Liver (tissue), 10 donors: ENCODE measurements at places on chromosomes 4 and X.
A peak's percentile ranks its signal among the peaks of the same experiment; 100 is the strongest.

GRCh38 chrX:124293810-124294209, 38.6 kb upstream of the TEX13D start:
- DNase-seq, result no peak

DNA sequence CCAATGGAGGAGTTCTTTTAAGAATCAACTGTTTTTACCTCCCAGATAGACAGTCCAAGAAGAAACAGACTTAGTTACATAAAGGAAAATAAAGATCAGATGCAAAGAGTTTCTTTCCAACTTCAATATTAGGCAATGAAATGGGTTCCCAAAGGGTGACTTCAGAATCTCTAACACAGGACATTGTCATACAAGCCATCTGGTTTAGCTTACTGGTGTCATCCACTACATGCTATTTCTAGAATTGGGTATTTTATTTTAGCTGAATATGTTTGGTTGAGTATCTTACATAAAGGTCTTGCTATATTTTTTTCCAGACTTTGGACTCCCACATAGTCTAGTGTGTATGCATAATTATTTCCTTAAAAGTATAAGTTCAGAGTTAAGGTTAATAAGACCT, 162.1 kb upstream of the SLC7A11 start:
- no peak for DNase-seq

GRCh38 chrX:69038188-69038587, 127.1 kb downstream of the PJA1 start:
- DNase-seq, result no peak

- peak; percentile 36 for DNase-seq
Observed at GRCh38 chrX:150363561-150364346, 637 bp downstream of the MAMLD1 start.

- DNase-seq, result no peak
Observed at GRCh38 chr4:24655326-24655725, 71.0 kb upstream of the DHX15 start.

DNA sequence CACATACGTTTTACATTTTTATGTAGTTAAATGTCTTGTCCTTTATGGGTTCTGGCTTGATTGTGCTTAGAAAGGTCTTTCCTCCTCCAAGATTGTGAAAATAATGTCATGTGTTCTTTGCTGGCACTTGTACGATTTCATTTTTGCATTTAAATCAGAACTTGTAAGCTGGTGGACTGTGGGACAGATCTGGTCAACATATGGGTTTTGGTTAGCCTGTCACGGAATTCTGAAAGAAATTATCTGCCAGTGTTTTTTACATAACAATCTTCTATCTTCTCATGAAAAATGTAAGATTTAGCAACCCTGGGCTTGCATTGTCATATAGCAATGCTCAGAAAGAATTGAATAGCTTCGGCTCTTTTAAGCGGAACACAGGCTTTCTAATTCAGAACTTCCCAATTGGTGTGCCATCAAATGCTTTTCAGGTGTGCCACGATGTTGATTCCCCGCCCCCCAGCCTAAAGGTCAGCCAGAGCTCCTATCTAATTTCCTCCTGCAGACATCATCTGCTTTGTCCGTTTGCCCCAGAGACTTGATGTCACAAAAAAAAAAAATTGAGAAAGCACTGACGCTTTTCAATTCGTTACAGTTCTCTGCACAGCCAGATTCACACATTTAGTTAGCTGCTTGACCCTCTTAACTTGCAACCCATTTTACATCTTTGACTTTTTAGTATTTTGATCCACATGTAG, 16.2 kb downstream of the AFF1 start:
- DNase-seq, result no peak

DNA sequence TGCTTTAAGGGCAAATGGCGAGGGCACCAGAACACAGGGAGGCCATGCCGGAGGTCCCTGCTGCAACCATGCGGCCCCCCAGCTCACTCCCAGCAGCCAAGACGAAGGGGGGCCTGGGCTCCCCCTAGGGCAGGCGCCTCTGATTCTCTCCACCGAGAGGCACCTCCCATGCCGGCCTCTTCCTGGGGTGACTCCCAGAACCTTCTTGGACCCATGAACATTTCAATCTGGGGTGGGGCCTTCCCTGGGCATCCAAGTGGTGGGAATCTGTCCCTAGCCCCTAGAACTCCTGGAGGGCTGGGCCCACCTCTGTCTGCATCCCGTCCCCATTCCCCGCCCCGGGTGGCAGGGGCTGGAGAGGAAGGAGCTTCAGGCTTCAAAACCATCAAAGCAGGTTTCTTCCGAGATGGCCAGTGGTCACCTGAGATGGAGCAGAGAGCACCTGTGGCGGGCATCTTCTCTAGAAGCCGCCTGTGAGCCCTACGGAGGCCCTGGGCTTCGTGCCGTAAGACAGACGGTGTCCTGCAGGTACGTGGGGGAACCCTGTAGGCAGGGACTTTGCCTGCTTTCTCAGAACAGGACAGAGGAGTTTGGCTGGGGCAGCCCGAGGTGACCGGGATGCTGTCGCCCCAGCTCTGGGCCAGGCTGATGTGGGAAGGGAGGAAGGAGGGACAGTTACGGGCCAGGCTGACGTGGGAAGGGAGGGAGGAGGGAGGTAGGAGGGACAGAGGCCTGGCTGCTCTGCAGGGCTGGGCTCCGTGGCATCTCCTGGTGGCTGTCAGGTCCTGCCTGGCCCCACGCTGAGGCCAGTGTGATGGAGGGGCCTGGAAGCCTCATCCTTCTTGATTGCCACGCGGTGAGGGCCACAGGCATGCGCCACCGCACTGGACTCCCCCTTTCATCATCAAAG, 6.8 kb upstream of the SLC25A6 start:
- DNase-seq, result no peak

DNA sequence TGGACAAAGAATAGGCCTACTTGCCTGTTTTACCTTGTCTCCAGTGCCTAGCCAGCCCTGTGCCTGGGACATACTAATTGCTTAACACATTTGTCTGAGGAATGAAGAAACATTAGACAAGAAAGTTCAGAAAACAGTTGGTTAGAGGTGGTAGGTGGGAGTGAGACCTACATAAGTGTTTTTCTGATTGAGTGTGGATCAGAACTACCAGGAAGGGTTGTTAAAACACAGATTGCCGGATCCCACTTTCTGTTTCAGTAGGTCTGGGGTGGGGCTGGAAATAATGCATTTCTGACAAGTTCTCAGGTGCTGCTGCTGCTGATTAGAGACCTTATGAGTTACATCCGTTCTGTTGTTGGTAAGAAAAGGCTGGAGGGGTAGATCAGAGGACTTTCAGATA, 5.7 kb upstream of the JADE1 start:
- DNase-seq, result no peak

- DNase-seq, result no peak
Observed at GRCh38 chr4:84099599-84099998, 399.5 kb downstream of the NKX6-1 start.

GRCh38 chr4:6546681-6547447, 28.1 kb upstream of the MAN2B2 start:
- no peak for DNase-seq

GRCh38 chrX:100263650-100264049, 146.4 kb downstream of the PCDH19 start:
- no peak for DNase-seq

DNA sequence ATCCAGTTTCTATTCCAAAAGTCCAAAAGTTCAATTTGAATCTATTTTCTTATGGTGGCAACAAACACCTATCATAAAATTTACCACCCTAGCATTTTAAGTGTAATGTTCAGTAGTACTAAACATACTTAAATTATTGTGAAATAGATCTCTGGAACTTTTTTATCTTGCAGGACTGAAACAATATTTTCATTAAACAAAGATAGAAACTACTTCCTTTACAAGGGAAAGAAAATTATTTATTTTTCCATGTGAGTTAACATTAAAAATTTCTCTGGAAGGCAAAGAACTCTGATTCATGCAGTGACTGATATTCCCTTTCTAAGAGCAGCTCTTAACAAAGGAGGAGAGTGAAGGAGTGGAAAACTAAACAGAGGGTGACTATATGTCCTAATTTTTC, 40.2 kb downstream of the ADH7 start:
- no peak for DNase-seq

- DNase-seq, result no peak
Observed at GRCh38 chrX:75365243-75365975, 91.5 kb downstream of the UPRT start.

- DNase-seq, result no peak
Observed at GRCh38 chr4:78780093-78780492, 3.9 kb downstream of the BMP2K start.

DNA sequence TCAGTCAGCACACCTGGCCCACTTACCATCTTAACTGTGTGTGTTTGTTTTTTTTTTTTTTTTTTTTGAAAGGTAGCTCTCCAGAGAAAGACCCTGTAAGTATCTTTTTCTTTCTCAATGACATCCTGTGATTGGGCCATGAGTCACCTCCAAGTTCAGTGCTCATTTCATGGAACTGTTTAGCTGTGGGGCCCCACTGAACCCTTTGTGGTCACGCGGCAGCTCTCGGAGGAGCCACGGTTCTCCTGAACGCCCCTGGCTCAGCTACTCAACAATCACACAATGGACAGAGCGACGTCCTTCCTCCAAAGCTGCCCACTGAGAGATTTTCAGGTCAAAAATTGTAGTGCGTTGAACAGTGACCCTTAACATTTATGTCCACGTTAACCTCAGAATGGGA, 14.2 kb upstream of the IL3RA start:
- DNase-seq, result no peak

DNA sequence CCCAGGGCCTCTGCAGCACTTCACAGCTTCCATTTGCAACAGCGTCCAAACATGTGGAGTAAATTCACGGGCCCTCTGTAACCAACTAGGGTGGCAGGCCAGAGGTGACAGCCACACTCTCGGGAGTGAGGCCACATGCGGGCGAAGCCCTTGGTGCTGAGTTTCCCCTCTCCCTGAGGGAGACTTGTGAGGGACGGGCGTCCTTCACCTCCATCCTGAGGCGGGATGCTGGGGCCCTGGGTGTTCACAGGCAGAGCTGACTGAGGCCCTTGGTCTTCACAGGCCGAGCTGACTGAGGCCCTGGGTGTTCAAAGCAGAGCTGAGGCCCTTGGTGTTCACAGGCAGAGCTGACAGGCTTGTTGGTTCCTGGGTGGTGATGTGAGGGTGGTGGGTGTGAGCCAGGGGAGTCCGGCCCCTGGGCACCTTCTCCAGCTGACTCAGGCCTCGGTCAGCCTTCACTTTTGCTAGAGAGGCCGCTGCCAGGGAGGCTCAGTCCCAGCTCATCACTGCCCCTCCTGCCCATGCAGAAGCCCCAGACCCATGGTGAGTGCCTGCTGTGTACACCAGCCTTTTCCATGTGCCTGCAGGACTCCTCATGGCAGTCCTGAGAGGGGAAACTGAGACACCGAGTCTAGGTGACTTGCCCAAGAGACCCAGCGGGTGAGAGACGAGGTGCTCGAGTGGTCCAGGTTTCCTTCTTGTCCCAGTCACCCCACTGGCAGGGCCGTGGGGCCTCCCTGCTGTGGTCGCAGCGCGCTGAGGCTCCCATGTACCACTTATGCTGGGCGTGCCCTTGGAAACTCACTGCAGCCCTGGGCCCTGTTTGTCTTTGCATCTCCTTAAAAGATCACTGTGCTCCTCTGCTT, 8.5 kb downstream of the WFS1 start:
- no peak for DNase-seq

- no peak for DNase-seq
Observed at GRCh38 chr4:127352220-127353113, 280.3 kb upstream of the INTU start.

GRCh38 chr4:54378461-54378860, 149.4 kb downstream of the PDGFRA start:
- no peak for DNase-seq

DNA sequence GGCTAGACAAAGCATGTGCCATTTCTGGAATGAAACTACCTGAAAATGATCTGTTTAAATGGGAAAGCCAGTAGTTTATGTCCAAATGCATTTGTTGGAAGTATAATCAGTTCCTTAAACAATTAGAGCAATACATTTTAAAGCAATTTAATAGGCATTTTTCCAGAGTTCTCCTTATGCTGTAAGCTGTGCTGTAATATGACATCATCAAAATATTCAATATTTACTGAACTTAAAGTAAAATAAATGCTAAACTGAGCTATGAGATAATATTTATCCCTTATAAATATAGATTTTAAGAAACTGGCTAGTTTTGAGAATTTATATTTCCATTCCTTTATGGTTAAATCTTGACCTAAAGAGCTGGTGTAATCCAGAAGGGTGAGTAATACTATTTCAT, 7.9 kb downstream of the SLC4A4 start:
- DNase-seq, result no peak

GRCh38 chr4:108861334-108861733, 98.5 kb upstream of the ETNPPL start:
- no peak for DNase-seq

GRCh38 chr4:25174674-25175073, 14.4 kb upstream of the SEPSECS start:
- no peak for DNase-seq

DNA sequence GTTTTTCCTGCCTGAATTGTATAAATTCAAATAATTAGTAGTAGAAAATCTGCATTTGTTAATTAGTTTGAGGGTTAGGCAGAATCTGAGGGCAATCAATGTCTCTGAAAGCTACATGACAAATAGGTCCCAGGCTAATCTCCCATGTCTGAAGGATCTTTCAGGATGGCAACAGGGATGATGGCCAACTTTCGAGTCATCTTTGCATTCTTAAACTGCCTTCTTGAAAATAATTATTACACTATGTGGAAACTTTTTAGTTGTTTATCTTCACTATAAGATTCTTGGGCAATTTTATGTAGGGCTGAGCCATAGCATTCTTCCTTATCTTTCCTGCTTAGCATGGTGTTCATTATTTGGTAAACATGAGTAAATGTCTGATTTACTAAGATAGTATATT, 490.3 kb upstream of the EPHA5 start:
- DNase-seq, result no peak

GRCh38 chr4:177367336-177367735, 57.7 kb downstream of the NEIL3 start:
- DNase-seq, result no peak

- no peak for DNase-seq
Observed at GRCh38 chr4:61333490-61333889, 133.4 kb downstream of the ADGRL3 start.

DNA sequence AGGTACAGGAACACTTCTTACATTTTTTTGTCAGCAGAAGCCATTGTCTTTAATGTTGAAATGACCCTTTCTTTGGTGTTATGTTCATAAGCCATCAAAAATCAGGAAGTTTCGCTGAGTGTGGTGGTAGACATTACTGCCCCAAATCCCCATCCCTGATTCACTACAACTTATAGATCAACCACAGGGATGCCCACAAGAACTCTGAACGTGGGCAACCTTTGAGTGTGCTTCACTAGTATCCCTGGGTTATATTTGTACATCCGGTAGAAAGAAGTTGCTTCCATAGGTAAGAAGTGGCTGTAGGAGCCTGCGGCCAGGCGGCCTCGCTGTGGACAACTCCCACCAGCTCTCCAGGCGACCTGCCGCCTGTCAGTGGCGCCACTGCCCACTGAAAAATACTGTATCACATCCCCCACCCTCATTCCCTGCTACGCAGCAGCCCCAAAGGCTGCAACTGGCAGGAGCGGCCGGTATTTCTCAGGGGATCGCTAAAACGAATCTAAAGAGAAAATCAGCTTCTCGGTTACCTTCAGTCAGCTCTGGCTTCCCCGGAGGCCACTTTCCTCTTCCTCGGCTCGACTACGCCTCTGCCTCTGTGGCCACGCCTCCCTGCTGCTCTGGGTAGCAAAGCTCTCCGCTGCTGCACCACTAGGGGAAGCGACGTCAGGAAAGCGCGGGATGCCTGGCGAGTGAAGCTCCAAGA, 13.9 kb upstream of the ETDC start:
- DNase-seq, result peak; percentile 37

- DNase-seq, result no peak
Observed at GRCh38 chrX:276581-277201, 4.5 kb upstream of the PLCXD1 start.
